ENCODE measurements at places on chromosomes 13 and 19. TPM values are rescaled to one million over a fixed set of nuclear protein-coding genes. Genes with fewer than 3 reads are reported as not detected.

DNA sequence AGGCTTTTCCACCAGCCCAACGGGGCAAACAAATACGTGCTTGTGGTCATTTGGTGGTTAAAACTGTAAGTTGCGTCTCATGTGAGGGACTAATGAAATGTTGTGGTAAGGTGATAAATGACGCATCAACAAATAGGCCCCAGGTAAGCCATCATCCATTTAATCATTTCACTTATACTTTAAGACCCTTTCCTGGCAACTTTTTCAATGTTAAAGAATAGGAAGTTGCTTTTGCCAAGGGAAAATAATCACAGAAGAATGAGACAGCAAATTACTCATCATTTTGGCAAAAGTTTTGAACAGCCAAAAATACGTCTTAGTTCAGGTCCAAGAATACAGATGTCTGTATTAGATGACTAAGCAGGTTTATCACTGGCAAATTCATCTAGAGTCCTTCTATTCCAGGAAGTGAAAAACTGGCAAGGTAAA lies 660.4 kb downstream of the SLITRK1 start:
- no peak for DNase-seq

DNA sequence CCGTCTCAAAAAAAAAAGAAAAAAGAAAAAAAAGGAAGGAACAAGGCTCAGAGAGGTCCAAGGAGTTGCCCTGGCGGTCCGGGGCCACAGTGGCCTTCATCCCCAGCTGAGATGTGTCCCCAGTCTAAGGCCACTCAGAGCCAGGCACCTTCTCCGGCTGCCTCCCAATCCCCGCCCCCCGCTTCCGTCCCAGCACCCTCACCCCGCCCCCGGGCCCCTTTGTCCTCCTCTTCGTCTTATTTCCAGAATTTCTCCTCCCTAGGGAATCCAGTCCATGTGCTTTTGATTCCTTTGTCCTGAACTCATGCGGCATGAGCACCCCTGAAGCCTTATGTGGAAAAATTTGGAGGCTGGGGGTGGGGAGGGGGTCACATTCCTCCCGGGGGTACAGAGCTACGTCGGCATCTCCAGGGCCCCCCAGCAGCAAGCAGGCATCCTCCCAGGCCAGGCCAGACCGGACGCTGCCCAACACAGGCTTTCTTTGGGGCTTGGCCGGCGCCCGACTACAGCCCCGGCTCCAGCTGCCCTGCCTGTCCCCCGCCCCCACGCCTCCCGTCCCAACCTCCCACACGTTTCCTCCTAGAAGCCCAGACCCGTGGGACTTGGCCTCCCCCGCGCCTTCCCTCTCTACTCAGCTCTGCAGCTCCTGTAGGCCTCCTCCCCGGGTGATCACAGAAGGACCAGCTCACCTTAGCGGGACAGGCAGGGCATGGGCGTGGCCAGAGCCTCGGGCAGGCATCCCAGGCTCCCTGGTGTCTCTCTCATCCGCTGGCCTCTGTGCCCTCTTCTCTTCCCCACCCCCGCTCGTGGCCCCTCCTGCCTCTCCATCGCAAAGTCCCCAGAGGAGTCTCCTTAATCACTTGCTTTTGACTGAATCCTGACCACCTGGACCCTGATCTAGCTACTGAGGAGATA lies 17.8 kb upstream of the ADGRE5 start:
- DNase-seq: peak; percentile 25

GRCh38 chr19:16043156-16043757 lies 33.0 kb upstream of the TPM4 start:
- DNase-seq: no peak

GRCh38 chr13:39929583-39929982 lies 274.1 kb downstream of the COG6 start:
- no peak for DNase-seq

DNA sequence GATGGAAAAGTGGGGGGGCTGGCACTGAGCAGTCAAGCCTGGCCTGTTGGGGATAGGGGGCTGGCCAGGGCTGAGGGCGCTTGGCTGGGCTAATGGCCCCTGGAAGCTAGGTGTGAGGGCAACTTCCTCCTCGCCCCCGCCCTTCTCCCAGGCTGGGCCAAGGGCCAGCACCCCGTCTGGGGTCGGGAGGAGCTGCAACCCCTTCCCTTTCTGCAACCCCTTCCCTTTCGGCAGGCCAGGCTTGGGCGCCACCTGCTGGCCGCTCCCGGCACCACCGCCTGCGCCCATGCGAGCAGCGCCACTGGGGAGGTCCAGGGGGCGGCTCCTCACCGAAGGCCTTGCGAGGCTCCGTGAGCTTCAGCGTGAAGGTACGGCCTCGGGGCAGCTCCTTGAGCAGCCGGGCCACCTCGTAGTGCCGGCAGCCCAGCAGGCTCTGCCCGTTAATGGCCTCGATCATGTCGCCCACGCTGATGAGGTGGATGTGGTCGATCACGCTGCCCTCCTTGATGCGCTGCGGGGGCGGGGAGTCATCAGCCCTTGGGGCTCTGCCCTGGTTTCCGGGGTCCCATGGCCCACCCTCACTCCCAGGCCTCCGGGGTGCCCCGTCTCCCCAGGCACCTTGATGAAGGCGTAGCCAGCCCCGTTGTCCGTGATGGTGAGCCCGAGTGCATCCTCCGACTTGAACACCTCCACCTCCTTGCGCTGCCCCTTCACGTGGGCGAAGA lies 5.0 kb upstream of the PTGER1 start:
- DNase-seq: no peak

- no peak for DNase-seq
These were observed 758 bp upstream of the CACNG7 start for GRCh38 chr19:53908106-53908934.

DNA sequence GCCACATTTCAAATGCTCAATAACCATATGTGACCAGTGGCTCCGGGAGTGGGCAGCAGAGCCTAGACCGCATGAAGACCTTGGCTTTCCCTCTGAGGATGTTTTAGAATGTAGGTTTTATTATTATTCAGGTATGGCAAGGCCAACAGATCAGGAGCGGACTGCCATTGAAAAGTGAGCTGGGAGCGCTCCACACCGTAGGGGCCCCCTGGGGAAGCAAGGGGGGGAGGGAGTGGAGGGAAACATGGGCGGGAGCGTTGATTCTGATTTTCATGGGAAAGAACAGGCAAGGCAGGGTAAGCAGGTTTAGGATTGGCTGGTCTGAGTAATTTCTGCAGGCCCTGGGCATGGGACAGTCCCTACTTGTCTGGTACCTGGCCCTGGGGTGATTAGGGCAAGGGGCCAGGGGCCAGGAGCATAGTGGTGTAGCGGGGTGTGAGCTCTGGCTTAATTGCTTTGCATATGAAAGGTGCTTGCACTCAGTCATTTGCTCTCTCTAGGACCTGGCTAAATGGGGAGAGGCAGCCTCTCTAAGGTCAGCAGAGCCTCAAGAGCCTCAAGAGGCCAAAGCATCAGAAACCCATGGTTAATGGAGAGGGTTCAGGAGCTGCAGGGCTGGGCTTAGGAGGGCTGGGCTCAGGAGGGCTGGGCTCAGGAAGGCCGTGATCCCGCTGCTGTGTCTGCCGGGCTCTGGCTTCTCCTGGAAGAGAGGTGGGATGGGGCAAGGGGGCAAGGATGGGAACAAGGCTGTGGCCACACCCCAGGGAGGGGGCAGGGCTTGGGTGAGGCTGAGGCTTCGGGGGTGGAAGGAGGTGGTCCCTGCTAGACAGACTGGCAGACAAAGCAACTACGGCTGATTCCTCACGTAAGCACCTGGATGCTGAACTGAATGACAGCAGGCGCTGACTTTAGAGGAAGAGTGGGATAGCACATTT lies 82.0 kb upstream of the WASF3 start:
- DNase-seq: no peak

DNA sequence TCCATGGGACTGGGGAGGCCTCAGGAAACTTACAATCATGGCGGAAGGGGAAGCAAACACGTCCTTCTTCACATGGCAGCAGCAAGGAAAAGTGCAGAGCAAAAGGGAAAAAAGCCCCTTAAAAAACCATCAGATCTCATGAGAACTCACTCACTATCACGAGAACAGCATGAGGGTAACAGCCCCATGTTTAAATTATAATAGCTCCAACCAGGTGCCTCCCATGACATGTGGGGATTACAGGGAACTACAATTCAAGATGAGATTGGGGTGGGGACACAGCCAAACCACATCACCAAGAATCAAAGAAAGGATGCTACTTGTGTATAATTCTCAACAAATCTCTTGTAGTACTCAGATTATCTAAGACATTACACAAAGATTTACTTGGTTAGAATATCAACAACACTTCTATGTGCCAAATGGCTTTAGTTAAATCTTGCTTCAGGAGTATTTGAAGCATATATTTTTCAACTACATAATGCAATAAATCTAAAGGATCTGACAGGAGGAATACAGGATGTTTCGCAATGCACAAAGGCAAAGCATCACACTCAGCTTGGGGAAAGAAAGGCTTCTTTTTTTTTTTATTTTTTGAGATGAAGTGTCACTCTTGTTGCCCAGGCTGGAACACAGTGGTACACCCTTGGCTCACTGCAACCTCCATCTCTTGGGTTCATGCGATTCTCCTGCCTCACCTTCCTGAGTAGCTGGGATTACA lies 180.0 kb downstream of the LHFPL6 start:
- DNase-seq: no peak

DNA sequence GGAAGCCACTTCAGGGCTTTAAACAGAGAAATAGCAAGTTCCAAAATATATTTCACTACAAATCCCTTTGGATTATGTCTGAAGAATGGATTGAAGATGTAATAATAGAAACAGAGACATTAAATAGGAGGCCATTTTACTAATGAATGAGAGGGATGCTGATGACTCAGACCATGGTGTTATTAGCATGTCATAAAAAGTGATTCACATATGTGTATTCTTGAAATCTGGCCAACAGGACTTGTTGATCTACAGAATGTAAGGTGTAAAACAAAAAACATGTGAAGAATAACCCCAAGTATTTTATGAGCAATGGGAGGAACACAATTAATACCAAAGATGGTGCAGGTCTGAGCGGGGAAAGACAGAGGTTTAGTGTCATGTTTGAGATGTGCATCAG lies 873.7 kb downstream of the SLITRK5 start:
- DNase-seq: no peak

DNA sequence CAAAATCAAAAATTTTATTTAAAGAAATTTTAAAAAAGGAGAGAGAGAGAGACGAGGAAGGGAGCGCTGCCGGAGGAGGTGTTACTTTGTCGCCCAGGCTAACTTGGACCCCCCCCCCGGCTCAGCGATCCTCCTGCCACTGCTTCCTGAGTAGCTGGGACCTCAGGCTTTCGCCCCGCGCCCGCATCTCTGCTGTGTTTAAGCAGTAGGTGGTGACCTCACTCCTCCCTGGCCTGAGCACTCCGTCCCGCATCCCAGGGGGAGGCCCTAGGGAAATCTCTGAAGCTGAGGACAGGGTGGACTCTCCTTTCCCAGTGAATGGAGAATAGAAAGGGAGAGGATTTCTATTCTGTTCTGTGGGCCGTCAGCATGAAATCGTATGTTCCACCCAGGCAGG lies 485 bp upstream of the ZNF845 start:
- no peak for DNase-seq

- no peak for DNase-seq
These were observed 256.9 kb downstream of the SPRY2 start for GRCh38 chr13:80083853-80084676.

GRCh38 chr13:34349091-34349722 lies 531.3 kb downstream of the RFC3 start:
- no peak for DNase-seq

- DNase-seq: no peak
These were observed 21.1 kb downstream of the TLE2 start for GRCh38 chr19:3007975-3008374.

DNA sequence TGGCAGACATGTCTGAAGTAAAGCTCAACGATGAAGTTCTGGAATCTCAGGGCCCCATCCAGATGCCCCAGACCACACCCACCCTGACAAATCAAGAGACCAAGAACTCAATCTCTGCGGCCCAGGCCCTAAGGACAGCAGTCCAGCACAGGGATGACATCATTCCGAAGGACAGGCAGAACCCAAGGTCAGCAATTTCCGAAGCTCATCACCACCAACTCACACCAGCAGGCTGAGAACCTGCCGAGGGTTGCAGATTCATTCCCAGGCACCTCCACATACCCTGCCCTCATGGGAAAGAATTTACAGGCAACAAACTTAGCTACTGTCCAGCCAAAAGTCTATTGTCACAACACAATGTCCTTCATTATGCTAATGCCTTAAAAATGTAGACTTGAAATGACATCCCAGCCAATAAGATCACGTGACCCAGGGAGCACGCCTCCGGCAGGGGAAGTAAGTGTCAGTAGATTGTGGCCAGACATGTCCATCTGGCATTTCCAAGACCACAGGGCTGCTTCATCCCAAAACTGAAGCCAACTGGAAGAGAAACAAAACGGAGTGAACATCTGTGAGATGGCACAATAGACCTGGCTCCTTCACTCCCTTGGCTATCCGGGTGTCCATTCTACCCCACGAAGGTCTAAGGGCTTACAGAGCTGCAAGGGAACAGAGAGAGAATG lies 98.8 kb downstream of the CRYL1 start:
- DNase-seq: no peak

GRCh38 chr13:44263751-44264620 lies 109.6 kb upstream of the SERP2 start:
- no peak for DNase-seq

DNA sequence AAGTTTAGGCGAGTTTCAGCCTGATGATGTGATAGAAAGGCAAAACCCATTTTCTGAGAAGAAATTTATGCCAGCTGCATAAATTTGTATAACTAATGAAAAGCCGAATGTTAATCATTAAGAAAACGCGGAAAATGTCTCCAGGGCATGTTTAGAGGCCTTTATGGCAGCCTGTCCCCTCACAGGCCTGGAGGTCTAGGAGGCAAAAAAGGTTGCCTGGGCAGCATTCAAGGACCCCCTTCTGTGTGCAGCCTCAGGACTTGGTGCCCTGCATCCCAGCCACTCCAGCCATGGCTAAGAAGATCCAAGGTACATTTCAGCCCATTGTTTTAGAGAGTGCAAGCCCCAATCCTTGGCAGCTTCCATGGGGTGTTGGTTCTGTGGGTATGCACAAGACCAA lies 614.2 kb downstream of the SLITRK5 start:
- DNase-seq: no peak

DNA sequence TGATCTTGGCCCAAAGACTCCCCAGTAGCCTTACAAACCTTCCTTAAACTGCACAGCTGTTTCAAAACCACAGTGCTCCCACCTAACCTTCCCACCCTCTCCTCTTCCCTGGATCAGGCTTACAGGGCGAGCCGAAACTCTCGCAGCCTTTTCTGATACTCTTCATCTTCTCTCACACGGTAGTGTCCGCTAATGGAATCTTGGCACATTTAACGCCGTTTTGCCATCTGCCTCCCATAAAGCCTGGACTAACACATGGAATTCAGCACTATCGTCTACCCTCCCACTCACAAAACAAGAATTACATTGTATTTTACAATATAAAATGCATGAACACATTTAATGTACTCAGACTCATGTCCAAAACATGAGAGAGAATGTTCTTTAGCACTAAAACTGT lies 135.9 kb downstream of the RAP2A start:
- DNase-seq: no peak

GRCh38 chr13:21033212-21033840 lies 28.1 kb downstream of the LATS2 start:
- DNase-seq: no peak

GRCh38 chr19:55259540-55260210 lies 858 bp upstream of the PPP6R1 start:
- DNase-seq: no peak

Gene KLF1
- polyA plus RNA-seq: not detected

Gene NLRP11
- polyA plus RNA-seq: not detected

Gene TPM4
- polyA plus RNA-seq: 142 TPM

Gene CDADC1
- 2.4 TPM for polyA plus RNA-seq

Gene ACP4
- 0.08 TPM for polyA plus RNA-seq

Gene ZNF865
- polyA plus RNA-seq: 1.5 TPM

Gene LSR
- 79.2 TPM for polyA plus RNA-seq

Gene EGLN2
- polyA plus RNA-seq: 25.4 TPM

Gene CERS1
- polyA plus RNA-seq: 18.8 TPM

Gene CEACAM6
- not detected for polyA plus RNA-seq
